ENCODE measurements at places on chromosomes 7 and 10.

DNA sequence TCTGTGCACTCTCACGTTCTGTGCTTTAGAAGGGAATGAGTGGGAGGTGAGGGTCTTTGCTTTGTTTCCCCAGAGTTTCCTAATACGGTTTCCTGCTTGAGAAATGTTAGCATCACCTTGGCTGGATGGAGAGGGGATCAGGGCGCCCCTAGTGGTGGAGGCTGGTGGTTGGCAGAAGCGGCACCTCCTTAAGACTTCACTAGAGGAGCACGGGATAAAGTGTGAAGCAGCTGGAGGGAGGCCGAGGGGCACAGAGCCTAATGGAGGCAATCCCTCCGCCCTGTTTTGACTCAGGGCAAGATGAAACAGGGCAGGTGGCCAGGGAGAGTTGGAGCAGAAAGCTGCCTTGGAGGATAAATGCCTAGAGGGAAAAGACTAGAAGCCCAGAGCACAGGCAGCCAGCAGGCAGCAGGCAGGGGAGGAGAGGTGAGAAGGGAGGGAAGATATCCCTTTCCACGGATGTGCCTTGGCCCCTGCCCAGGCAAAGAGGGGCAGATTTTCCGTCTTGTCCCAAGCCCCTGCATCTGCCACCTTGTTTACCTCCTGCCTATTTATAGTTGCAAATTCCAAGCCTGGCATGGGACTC lies 56.0 kb upstream of the BTRC start:
- peak; percentile 71 for DNase-seq

DNA sequence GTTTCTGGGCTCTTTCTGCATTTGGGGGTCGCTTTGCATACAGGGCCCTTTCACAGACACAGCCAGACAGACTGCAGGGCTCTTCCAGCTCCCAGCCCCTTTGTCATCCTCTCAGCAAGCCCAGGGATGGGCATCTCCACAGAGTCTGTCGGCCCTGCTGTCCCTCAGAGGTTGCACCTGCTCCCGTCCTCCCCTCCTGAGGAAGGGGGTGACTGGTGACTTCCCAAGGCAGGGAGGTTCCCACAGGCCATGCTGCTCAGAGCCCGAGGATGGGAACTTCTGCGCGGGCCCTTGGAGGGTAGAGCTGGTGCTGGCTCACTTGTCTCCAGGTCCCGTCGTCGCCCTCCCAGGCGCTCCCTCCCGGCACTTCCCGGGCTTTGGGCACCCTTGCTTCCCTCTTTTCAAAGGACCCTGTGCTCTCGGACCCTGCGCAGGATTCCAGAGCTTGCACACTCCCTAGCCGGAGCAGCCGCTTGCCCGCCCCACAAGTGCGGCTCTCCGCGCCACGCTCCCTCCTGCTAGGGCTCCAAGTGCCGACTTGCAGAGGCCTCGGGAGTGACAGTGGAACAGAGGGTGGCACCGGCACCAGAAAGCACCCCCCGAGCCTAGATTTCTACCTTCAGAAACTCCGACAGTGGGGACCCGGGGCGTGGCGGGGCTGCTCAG lies 152.5 kb downstream of the PRKAG2 start:
- DNase-seq = no peak

GRCh38 chr7:138151731-138152577 lies 75.7 kb downstream of the AKR1D1 start:
- no peak for DNase-seq

DNA sequence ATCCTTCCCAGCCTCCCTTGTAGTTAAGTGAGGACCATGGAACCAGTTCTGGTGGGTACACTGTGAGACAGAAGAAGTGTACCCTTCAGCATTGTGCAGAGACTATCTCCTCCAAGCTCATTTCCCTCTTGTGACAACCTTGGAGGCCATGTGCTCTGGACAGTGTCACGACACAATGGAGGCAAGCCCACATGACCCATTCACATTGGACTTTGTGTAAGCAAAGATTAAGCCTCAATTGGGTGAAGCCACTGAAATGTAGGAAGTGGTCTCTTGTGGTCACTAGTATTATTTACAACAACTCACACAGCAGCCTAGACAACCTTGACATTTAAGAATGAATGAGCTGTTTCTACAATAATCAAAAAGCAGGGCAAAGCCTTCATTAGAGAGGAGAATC lies 124.2 kb downstream of the INHBA start:
- DNase-seq = no peak

GRCh38 chr7:14691597-14692203 lies 210.9 kb downstream of the DGKB start:
- DNase-seq = no peak

DNA sequence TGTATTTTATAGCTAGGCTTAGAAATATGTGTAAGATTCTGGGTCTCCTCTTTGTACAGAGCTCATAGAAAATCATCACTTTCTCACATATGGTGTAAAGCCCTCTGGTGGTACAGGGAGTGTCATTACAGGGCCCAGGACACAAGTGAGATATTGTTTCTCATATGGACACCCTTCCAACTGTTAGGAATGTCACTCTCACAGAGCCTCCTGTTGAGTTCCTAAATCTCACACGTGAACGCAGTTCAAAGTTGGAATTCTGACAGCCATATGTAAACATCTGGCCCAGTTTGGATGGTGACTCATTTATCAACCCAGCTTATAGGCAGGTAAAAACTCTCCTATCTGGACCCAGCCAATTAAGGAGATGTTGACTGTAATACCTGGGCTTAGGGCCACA lies 35.4 kb upstream of the ZNF107 start:
- no peak for DNase-seq

DNA sequence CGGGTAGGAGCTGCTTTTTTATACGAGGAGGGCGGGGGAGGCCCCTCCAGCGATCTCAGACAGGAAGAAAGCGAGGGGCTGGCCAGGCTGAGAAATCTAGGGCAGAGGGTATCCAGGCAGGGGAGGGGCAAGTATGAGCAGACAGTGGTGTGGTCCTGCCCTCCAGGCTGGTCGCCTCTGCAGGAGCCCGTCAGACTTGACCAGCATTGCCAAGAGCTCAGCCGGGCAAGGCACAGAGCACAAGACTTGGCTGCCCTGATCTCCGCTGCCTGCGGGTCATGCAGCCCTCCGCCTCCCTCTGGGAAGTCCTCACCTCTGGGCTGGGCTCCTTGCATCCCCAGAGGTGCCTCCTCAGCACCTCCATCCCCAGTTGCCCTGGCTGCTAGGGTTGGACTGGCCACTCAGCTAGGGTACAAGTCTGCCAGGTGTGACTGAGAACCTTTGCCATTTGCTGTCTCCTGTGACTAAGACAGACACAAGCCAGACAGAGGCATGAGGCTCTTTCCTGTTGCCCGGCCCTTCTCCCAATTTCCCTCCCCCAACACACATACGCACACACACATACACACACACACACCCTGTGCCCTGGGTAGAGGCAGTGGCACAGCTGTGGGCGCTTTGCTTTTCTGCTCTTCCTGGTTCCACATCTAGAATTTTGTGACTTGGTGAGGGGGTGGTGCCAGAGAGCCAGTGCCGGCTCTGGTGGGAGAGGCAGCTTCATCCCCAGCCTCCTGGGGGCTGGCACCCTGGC lies 59.1 kb upstream of the PPIF start:
- DNase-seq = no peak

GRCh38 chr7:79436378-79436777 lies 17.1 kb downstream of the MAGI2 start:
- DNase-seq = no peak

DNA sequence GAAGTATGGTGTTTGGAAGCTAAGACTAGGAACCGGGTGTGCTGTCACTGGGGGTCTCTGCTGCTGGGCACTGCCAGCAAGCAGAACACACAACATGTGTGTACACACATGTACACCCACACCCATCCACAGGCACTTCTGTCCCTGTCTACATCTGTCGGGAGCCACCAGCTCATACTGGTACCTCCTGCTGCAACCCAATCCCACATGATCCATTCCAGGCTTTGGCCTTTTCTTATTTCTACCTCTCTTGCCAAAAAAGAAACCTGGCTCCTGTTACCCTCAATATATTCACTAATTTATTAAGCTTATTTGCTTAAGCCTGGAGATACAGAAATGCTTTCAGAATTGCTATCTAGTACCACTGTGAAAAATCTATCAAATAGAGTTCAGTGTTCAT lies 246.0 kb downstream of the DIP2C start:
- DNase-seq = no peak

DNA sequence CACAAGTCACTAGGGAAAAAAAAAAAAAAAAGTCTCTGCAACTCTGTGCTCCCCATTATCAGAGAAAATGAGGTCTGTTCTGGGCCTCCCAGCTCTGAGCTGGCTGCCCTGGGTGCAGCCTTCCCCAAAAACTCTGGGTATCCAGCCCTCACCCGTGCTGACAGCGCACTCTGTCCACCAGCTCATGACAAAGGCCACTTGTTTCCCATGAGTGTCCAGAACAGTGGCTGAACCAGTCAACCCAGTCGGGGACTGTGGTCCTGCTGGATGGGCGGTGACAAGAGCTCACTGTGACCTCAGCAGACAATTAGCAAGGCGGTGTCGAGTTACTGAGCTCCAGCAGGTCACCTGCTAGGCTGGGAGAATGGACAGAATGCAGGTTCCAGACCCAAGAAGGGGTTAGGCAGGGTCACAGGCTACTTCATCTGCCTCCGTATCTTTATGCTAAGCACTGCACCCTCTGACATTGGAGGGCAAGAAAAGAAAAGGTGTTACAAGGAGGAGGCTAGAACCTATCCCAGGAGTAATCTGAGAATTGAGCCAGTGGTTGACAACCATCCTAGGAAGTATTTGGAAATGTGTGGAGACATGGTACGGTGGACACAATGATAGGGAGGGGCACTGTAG lies 37.2 kb downstream of the DLG5 start:
- peak; percentile 92 for DNase-seq

DNA sequence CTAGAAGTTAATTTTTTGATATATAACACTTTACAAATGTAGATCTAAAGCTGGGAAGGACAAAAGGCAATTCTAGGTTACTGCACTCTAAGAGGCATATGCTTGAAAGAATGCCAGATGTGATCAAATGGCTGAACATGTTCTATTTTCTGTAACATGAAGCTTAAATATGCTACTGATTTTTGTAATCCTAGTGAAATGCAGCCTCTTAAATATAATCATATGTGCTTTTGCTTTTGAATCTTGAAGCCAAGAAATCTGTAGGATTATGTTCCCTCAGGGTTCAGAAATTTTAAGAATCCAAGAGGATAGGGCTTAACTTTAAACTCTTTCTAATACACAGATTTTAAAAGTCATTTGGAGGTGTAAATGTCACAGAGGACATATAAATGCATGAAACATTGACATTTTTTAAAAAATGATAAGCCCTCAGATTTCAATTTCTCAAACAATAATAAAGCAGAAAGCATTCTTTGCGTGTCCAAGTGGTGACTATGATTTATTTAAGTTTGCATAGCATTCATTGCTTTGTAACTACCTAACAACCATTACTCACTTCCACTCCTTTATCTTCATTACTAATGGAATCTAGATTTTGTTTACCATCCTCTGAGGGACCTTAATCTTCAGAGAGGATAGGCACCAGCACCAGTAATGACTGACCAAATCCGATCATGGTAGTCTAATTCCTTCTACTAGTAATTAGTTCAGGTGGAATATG lies 170.4 kb downstream of the MAGI2 start:
- no peak for DNase-seq

DNA sequence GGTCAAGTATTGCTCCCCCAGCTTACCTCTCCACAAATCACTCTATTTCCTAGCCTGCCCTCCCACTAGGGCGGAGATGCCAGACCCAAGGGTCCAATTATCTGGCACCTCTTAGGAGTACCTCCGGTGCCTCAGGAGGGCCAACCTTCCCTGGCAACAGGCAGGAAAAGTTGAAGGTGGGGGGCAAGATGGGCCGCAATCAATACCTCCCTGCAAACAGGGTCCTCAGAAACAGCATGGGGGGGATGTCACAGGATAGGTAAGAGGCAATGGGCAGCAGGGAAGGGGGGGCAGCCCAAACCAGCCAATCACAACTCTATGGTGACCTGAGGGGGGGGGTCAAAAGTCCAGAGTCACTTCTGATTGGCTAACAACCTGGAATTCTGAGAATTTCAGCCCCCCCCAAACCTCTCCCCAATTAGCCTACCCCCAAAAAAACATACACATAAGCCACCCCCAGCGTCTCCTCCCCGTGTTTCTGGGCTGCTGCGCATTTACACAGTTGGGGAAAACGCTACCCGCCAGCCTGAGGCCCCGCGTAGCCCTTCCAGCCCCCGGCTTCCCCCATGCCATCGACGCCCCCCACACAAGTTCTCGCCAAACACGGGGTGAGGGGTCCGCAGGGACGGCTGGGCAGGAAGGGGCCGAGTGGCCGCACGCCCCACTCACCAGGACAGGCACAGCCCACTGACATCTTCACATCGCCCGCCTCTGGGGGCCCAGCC lies 589 bp downstream of the LDB1 start:
- peak; percentile 93 for DNase-seq

DNA sequence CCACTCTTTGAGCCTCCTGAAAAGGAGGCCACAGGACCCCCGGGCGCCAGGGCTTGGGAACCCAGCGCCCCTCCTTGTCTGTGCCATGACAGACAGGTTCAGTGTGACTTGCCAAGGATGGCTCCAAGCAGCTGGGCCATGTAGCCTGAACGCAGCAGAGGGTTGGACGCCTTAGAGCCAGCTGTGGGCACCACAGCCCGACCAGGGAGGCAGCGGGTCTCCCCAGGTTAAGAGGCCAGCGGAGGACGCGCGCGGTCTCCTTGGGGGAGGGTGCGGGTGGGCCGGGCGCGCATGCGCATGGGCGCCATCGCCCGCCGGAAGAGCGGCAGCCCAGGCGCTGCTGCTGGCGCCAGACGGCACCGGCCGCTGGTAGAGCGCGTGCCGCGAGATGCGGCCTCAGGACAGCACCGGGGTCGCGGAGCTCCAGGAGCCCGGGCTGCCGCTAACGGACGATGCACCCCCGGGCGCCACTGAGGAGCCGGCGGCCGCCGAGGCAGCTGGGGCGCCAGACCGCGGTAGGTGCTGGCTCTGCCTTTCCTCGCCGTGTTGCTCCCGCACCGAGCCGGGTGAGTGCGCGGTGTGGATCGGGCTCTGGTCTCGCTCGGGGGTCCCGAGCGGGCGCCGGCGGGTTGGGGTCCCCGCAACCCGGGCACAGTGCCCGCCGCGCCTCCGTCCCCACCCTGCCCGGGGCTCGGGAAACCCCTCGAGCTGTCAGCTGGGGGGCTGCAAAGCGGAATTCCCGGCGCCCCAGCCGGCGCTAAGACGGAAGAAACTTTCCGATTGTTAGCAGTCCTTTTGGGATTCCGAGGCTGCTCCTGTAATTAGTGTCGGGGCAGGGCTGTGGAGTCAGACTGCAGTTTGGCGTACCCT lies at the start of gene SLC35G1:
Gene SLC35G1 (plus strand): TSS at position 333 of the 870 bp plus-strand sequence. CDS start 56 bp downstream, at position 389.
- DNase-seq = peak; percentile 18

DNA sequence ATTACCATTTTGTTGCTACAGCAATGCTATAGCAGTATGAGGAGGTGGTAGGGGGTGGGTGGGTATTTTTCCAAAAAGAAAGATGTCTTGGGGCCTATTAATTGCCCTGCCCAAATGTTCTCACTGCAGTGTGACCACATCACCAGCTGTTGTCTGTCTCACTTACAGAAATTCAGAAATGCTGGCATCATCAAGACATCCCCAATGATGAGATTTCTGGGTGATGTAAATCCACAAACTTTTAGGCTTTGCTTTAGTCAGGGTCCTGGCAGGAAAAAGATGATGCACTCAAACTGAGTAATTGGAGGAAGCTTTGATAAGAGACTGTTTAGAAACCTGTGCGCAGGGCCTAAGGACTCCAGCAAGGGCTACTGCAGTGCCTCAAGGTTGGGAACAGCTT lies 56.2 kb upstream of the OPN4 start:
- DNase-seq = no peak

GRCh38 chr7:26426096-26426495 lies 134.4 kb downstream of the SNX10 start:
- DNase-seq = no peak
